Aorta (tissue), 5 donors: ENCODE measurements at places on chromosomes 5 and 9. TPM values are rescaled to one million over a fixed set of nuclear protein-coding genes. Genes with fewer than 3 reads are reported as not detected.

TRPM3 gene
- total RNA-seq = 5.7 TPM

FLT4 gene
- 22.1 TPM for total RNA-seq

SH3GL2 gene
- not detected for total RNA-seq

POU5F2 gene
- total RNA-seq = 5.1 TPM

SH3RF2 gene
- total RNA-seq = 4.5 TPM

GALNT12 gene
- total RNA-seq = 12.6 TPM

FCN1 gene
- total RNA-seq = 14.4 TPM

PRRC1 gene
- total RNA-seq = 47.9 TPM

PKN3 gene
- 7.1 TPM for total RNA-seq

BAG1 gene
- 60.4 TPM for total RNA-seq

HAVCR1 gene
- 1.8 TPM for total RNA-seq

NCBP1 gene
- 24.0 TPM for total RNA-seq

PDLIM4 gene
- 51.5 TPM for total RNA-seq

CCL28 gene
- total RNA-seq = 3.0 TPM

HSD17B3 gene
- total RNA-seq = 2.6 TPM

EGFLAM gene
- 14.4 TPM for total RNA-seq

BTNL9 gene
- 33.0 TPM for total RNA-seq

KLHL9 gene
- total RNA-seq = 23.3 TPM

OR13J1 gene
- total RNA-seq = not detected

CDC20B gene
- total RNA-seq = not detected

OTULIN gene
- total RNA-seq = 48.7 TPM

ANKRD31 gene
- total RNA-seq = 0.16 TPM

KLF4 gene
- 87.8 TPM for total RNA-seq

TRIM7 gene
- total RNA-seq = 3.0 TPM

PCDHA4 gene
- 0.90 TPM for total RNA-seq

IFNA16 gene
- not detected for total RNA-seq

IL4 gene
- not detected for total RNA-seq

PTGDS gene
- total RNA-seq = 145 TPM

MELK gene
- 0.39 TPM for total RNA-seq

PGM5 gene
- total RNA-seq = 118 TPM

MEGF10 gene
- 0.72 TPM for total RNA-seq

MEIKIN gene
- 3.4 TPM for total RNA-seq

OR1J4 gene
- total RNA-seq = not detected

SGCD gene
- total RNA-seq = 31.2 TPM

BNC2 gene
- total RNA-seq = 69.0 TPM

PFN3 gene
- total RNA-seq = not detected

TOR1A gene
- total RNA-seq = 29.0 TPM

LRRC26 gene
- not detected for total RNA-seq

EXOC3 gene
- total RNA-seq = 54.6 TPM

PIP5KL1 gene
- 3.0 TPM for total RNA-seq

CCL19 gene
- 67.5 TPM for total RNA-seq

GADD45G gene
- total RNA-seq = 4.5 TPM

CER1 gene
- 0.29 TPM for total RNA-seq
